Aorta (tissue), 5 donors: ENCODE measurements at places on chromosomes 4 and X.

DNA sequence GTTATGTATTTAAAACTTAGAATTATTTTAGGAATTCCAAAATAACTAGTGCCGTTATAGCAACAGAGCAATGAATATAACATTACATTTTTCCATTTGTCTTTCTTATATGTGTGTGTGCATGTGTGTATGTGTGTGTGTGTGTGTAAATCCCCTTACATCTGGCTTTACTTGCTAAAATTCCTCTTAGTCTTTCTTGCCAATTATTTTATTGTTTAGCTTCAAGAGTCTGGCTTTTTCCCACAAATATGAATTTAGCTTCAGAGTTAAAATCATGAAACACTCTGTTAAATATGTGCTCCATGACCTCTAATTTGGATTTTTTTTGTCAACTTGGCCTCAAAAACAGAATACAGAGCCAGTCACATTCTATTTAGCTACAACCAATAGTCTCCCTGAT is 18.9 kb downstream of the FGF13 start:
- no peak for DNase-seq

- no peak for DNase-seq
These were observed 21.2 kb downstream of the SLC2A9 start for GRCh38 chr4:9999956-10000561.

- DNase-seq = no peak
These were observed 60.5 kb downstream of the NHS start for GRCh38 chrX:17435476-17435875.

DNA sequence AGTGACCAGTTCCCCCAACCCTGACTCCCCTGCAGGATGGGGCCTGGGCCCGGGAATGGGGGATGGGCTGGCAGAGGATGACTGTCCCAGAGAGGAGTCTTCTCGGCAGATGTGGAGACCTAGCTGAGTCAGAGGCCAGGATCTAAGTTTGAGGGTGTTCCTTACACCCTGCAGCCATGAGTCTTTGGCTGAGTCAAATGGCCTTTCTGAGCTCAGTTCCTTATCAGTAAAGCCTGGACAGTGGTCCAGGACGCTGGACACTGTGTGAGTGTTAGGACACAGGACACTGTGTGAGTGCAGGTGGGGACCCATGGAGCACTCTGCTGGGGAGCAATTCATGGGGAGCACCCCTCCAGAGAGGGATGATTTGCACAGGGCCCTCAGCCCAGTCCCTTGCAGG is 5.0 kb downstream of the IL9R start:
- no peak for DNase-seq

GRCh38 chr4:18636001-18636585 is 614.5 kb upstream of the LCORL start:
- DNase-seq = no peak

DNA sequence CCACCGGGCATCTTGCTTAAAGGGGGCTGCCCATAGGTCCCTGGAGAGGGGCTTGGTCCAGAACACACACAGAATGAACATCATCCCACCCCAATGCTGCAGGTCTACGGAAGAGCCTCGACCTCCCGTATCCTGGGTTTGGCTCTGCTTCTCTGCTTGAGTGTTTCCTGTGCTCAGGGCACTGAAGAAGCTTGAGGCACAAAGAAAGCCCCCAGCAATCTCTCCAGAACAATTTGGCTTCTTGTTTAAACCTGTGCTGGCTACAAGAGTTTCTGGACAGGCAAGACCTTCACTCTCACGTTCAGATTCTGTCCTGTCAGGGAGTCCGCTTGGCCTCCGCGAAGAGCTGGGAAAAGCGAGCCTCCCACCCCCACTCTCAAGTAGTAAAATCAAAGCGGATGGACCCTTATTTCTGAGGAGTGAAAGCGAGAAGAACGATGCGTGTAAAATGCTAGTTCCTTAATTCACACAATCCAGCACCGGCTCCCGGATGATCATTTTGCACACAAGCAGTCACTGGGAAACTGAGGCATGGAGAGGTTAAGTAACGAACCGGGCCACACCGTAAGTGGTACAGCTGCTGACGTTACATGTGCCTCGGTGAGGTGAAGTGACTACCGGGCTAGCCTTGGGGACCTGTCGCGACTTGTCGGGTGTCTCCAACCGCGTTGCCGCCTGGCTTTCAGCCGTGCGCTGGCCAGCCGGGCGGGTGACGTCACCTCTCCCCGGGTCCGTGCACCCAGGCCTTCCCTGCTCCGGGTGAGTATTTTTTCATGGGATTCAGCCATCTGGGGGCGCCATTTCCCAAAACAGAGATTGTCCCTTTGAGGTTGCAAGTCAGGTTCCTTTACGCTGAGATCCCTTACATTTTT is 3.1 kb upstream of the SFRP2 start:
- DNase-seq = peak; percentile 87

GRCh38 chr4:158799013-158799770 is 30.4 kb downstream of the FNIP2 start:
- no peak for DNase-seq

GRCh38 chrX:111319451-111319850 is 49.2 kb upstream of the CAPN6 start:
- DNase-seq = no peak

DNA sequence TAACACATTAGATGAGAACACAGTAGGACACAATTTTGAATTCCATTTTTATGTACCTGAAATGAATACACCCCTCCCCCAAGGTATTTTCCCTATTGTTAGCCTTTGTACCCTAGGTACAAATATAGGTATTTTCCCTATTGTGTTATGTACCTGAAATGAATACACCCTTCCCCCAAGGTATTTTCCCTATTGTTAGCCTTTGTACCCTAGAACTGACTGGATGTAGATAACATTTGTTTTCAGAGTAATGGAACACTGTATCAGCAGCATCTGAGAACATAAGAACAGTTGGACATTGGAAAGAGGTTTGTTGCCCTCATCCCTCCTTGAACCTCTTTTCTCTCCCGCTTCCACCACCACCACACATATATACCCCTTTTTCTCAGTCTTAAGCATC is 37.6 kb downstream of the YIPF6 start:
- no peak for DNase-seq

DNA sequence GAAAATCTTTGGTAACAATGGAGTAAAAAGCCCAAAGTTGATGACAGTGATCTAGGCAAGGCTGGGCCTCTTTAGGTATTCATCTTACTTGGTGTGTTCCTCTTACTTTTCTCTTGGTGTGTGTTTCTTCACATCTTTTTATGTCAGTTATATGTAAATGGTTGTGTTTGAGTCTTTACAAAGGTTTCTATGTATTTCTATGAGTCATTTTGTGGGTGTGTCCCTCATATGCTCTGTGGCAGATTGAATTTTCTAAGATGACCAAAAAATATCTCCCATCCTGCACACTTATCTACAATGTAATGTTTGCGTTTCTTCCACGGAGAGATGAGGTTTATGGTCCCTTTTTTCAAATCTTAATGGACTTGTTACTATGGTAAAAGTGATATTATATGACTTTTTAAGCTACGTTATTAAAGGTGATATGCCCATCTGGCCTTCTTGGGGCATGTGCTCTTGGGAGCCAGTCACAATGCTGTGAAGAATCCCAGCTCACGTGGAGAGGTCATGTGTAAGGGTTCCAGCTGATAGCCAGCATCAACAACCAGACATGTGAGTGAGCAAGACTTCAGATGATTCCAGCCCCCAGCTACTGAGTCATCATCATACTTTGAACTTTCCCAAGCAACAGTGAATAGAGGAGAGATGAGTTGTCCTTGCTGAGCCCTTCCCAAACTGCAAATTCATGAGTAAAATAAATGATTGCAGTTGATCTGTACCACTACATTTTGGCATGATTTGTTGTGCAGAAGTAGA is 126.9 kb downstream of the CBLL2 start:
- no peak for DNase-seq

DNA sequence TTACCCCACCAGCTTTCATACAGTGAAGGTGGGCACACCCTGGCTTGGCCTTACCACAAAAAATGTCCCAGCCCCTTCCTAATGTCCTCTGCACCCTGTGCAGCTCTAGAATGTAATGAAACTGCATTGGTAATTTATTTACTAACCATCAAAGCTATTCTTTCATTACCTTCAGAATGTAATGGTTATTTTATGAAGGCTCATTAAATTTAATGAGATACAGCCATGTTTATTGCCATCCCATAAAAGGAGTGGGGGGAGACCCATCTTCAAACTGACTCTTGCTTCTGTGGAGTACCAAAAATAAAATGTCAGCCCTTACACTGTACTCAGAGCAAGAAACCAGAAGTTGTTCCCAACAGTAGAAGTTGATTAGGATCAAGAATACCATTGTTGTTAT is 25.0 kb downstream of the NKX6-1 start:
- no peak for DNase-seq

DNA sequence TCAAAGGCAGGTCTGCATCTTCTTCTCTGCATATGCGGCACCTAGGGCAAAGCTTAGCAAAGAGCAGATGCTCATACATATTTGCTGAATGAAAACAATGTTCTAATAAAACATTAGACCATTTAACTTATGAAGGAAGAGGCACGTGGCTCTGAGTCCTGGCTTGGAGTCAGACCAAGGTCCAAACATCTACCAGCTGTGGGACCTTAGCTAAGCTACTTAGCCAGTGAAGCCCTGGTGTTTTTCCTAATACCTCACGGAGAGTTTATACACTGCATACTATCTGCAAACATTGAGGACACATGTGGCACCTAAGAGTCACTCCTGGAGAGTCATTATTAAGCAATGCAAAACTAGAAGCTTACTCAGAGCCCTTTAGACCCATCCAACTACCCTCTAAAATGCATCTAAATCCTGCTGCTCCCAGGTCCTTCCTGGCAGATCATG is 9.0 kb downstream of the PDGFC start:
- no peak for DNase-seq

DNA sequence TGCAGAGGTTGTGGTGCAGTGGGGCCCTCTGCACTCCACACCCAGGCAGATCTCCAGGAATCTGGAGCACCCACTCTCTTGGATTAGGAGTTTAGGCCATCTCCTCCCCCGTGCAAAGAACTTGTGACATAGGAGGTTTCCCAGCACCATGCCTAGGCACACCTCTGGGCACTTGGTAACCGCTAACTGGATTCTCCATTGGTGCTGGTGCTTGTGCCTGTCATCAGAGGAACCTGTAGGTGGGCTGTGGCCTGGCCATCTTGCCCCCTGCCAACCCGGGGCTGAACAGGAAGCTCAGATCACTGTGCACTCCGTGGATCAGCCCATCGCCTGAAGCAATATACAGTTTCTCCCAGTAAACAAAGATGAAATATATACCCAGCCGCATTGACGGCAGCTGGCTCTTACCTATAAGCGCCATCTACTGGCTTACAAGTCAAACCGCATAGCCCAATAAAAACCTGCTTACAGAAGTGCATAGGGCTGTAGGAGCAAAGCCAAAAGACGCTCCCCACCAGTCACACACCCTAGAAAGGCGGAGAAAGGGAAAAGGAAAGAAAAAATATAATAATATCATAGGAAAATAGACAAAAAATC is 19.1 kb upstream of the TEX13B start:
- no peak for DNase-seq

GRCh38 chrX:8455557-8455956 is 9.1 kb upstream of the VCX3B start:
- no peak for DNase-seq

DNA sequence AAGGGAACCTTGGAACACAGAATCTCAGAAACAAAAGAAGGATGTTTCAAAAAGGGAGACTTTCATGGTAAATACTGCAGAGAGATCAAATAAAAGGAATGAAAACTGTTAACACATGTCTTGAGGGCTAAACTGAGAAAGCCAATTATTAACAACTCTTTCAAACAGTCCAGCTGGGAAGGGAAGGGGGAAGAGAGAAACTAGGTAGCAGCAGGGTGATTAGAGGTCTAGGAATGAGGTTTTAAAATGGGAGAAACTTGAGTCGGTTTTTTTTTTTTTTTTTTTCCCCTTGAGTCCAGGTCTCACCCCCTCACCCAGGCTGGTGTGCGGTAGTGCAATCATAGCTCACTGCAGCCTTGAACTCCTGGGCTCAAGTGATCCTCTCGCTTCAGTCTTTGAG is 4.3 kb downstream of the BCLAF3 start:
- DNase-seq = no peak

GRCh38 chr4:81398379-81398778 is 73.3 kb downstream of the RASGEF1B start:
- DNase-seq = no peak

GRCh38 chrX:150475461-150475860 is 93.0 kb upstream of the MTM1 start:
- DNase-seq = no peak

- DNase-seq = no peak
These were observed 169.7 kb downstream of the PDHA2 start for GRCh38 chr4:96009427-96010119.

DNA sequence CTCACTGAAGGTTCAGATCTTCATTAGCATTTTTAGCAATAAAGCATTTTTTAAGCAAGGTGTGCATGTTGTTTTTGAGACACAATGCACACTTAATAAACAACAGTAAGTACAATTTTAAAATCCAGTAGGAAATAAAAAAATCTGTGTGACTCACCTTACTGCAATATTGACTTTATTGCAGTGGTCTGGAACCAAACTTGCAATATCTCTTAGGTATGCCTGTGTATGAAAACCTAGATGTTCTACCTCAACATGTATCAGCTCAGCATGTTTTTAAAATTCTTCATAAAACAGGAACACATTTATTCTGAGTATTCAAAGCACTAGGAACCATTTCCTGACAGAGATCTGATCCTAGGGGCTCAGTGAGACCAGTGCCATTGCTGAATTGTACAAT is 26.7 kb downstream of the NR0B1 start:
- no peak for DNase-seq

- DNase-seq = no peak
These were observed 62.6 kb downstream of the DCLK2 start for GRCh38 chr4:150140774-150141400.

- no peak for DNase-seq
These were observed 3.4 kb downstream of the GPRASP1 start for GRCh38 chrX:102654696-102655095.

- no peak for DNase-seq
These were observed 17.8 kb upstream of the CPEB2 start for GRCh38 chr4:14984448-14984847.

GRCh38 chr4:3107691-3108121 is 33.2 kb downstream of the HTT start:
- DNase-seq = no peak

- DNase-seq = peak; percentile 57
These were observed 442 bp upstream of the MCUB start for GRCh38 chr4:109559625-109559982.

GRCh38 chr4:163556177-163556576 is 61.7 kb downstream of the TMA16 start:
- DNase-seq = no peak

GRCh38 chr4:4289597-4289940 is 385 bp downstream of the LYAR start:
- DNase-seq = peak; percentile 76

- DNase-seq = no peak
These were observed 532.9 kb downstream of the ANKRD50 start for GRCh38 chr4:124179506-124180186.

- no peak for DNase-seq
These were observed 262.5 kb upstream of the PCDH18 start for GRCh38 chr4:137794764-137795254.

GRCh38 chrX:153598541-153599191 is at the start of gene CCNQ:
Gene CCNQ (minus strand): TSS chrX:153599139. CDS start chrX:153599073, 66 bp downstream.
- no peak for DNase-seq

GRCh38 chr4:5018096-5018495 is 1.2 kb downstream of the CYTL1 start:
- no peak for DNase-seq
